ENCODE measurements at places on chromosomes 12 and 14. TPM values are rescaled to one million over a fixed set of nuclear protein-coding genes. Genes with fewer than 3 reads are reported as not detected.

KRT72 gene
- not detected for total RNA-seq

CLEC6A gene
- not detected for total RNA-seq

CINP gene
- total RNA-seq = 24.9 TPM

TRAFD1 gene
- total RNA-seq = 53.4 TPM

GDF3 gene
- not detected for total RNA-seq

FGD6 gene
- 12.6 TPM for total RNA-seq

KLRC3 gene
- 2.9 TPM for total RNA-seq

PZP gene
- total RNA-seq = under 0.01 TPM

GALNT8 gene
- 57.5 TPM for total RNA-seq

CD163 gene
- 1.6 TPM for total RNA-seq

RNU7-1 gene
- not detected for total RNA-seq

EML5 gene
- 32.6 TPM for total RNA-seq

ETNK1 gene
- total RNA-seq = 156 TPM

DHRS4L2 gene
- total RNA-seq = 3.3 TPM

NOVA1 gene
- 34.6 TPM for total RNA-seq

CCDC175 gene
- 2.0 TPM for total RNA-seq

ASIC1 gene
- 15.5 TPM for total RNA-seq

PLEKHG7 gene
- not detected for total RNA-seq

LRP1 gene
- 63.2 TPM for total RNA-seq

IGF1 gene
- total RNA-seq = 2.9 TPM

ADCY4 gene
- total RNA-seq = 0.82 TPM

NPAS3 gene
- 22.0 TPM for total RNA-seq

ZNF891 gene
- 6.9 TPM for total RNA-seq

KRT83 gene
- total RNA-seq = not detected

SALL2 gene
- 10.2 TPM for total RNA-seq

CPM gene
- 2.9 TPM for total RNA-seq

KCNA5 gene
- 11.4 TPM for total RNA-seq

IFNG gene
- not detected for total RNA-seq

KCNH3 gene
- 3.7 TPM for total RNA-seq

SPIC gene
- total RNA-seq = not detected

KRT78 gene
- total RNA-seq = not detected

MYO1H gene
- total RNA-seq = under 0.01 TPM

TMPO gene
- total RNA-seq = 146 TPM

HOXC12 gene
- not detected for total RNA-seq

SSPN gene
- total RNA-seq = 4.1 TPM

GPR132 gene
- 1.2 TPM for total RNA-seq

TMEM119 gene
- total RNA-seq = 0.82 TPM

CLEC1B gene
- not detected for total RNA-seq

CRIP1 gene
- total RNA-seq = not detected

FKBP3 gene
- total RNA-seq = 122 TPM

KRT77 gene
- total RNA-seq = not detected

ITGB7 gene
- total RNA-seq = not detected

TUNAR gene
- total RNA-seq = 7.3 TPM

EEF1AKMT3 gene
- total RNA-seq = 1.2 TPM

TAMALIN gene
- 2.4 TPM for total RNA-seq

CACNA2D4 gene
- not detected for total RNA-seq

ARHGEF40 gene
- total RNA-seq = 11.4 TPM

RTN1 gene
- total RNA-seq = 877 TPM

OVCH1 gene
- 0.41 TPM for total RNA-seq
